ENCODE measurements at places on chromosomes 6 and 20. TPM values are rescaled to one million over a fixed set of nuclear protein-coding genes. Genes with fewer than 3 reads are reported as not detected.

Gene HAO1
- total RNA-seq, result not detected

Gene MTG2
- 37.7 TPM for total RNA-seq

Gene MYB
- total RNA-seq, result 18.4 TPM

Gene MEP1A
- total RNA-seq, result not detected

Gene UTRN
- 280 TPM for total RNA-seq

Gene HEY2
- total RNA-seq, result not detected

Gene CAP2
- not detected for total RNA-seq

Gene SLCO4A1
- total RNA-seq, result 41.9 TPM

DNA sequence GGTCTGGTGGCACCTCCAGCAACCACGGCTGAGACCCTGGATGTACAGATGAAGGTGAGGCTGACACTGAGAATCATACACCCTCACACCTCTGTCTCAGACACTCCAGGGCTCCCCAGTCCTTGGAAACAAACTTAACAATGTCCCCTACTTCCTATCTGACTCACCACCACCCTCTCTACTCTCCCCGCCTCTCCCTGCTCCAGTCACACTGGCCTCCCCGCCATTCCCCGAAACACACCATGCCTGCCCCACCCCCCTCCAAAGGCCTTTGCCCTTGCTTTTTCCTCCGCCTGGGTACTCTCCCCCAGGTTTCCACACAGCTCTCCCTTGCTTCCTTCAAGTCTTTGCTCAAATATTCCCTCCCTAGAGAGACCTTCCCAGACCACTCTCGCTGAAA lies 16.3 kb downstream of the BPI start:
- H3K36me3 ChIP-seq, result no peaks in the 10 kb centered on the region
- H3K27me3 ChIP-seq, result no peaks in the 10 kb centered on the region
- no peak overlapping the region for H3K27ac ChIP-seq
- no peak overlapping the region for H3K4me3 ChIP-seq
- H3K4me1 ChIP-seq, result no peaks in the 10 kb centered on the region

- no peaks in the 10 kb centered on the region for H3K4me1 ChIP-seq
- H3K4me3 ChIP-seq, result no peak overlapping the region
- H3K27me3 ChIP-seq, result no peaks in the 10 kb centered on the region
- no peak for DNase-seq
- H3K36me3 ChIP-seq, result no peaks in the 10 kb centered on the region
Measured at GRCh38 chr20:59322585-59323454, 22.4 kb downstream of the EDN3 start.

GRCh38 chr20:56237335-56237734 lies 11.2 kb upstream of the MC3R start:
- no peaks in the 10 kb centered on the region for H3K36me3 ChIP-seq
- H3K27ac ChIP-seq, result no peak overlapping the region

GRCh38 chr6:30570263-30570662 lies 979 bp upstream of the ABCF1 start:
- DNase-seq, result no peak
- no peaks in the 10 kb centered on the region for H3K36me3 ChIP-seq
- no peaks in the 10 kb centered on the region for H3K27me3 ChIP-seq
- H3K27ac ChIP-seq, result peak overlapping the region; percentile 98
- H3K4me1 ChIP-seq, result peaks cover 33% of the 10 kb centered on the region

DNA sequence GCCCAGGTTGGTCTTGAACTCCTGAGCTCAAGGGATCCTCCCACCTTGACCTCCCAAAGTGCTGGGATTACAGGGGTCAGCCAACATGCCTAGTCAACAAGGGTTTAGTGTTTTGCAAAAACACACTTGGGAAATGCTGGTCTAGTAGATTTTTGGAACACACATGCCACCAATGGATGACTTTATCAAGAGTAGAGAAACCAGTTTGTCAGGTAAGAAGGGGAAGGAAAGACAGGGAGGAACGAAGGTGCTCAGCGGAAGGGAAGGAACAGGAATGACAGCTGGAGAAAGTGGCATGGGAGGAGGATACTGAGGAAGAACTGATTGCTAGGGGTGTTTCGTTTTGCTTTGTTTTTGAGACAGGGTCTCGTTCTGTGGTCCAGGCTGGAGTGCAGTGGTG lies 15.6 kb upstream of the SEC63 start:
- H3K36me3 ChIP-seq, result no peaks in the 10 kb centered on the region
- H3K4me1 ChIP-seq, result no peaks in the 10 kb centered on the region
- H3K27ac ChIP-seq, result no peak overlapping the region
- no peaks in the 10 kb centered on the region for H3K27me3 ChIP-seq

DNA sequence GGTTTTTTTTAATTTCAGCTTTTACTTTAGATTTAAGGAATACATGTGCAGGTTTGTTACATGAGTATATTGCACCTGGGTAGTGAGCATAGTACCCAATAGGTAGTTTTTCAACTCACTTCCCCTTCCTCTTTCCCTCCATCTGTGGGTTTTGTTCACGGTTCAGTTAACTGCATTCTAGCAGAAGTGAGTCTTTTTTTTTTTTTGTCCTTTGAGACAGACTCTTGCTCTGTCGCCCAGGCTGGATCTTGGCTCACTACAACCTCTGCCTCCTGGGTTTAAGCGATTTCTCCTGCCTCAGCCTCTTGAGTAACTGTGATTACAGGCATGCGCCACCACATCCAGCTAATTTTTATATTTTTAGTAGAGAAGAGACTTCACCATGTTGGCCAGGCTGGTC lies 8.7 kb downstream of the UBR2 start:
- peaks cover 20% of the 10 kb centered on the region for H3K4me1 ChIP-seq
- DNase-seq, result no peak
- peaks cover 5% of the 10 kb centered on the region for H3K36me3 ChIP-seq
- no peak overlapping the region for H3K27ac ChIP-seq
- H3K27me3 ChIP-seq, result peaks cover 3% of the 10 kb centered on the region

DNA sequence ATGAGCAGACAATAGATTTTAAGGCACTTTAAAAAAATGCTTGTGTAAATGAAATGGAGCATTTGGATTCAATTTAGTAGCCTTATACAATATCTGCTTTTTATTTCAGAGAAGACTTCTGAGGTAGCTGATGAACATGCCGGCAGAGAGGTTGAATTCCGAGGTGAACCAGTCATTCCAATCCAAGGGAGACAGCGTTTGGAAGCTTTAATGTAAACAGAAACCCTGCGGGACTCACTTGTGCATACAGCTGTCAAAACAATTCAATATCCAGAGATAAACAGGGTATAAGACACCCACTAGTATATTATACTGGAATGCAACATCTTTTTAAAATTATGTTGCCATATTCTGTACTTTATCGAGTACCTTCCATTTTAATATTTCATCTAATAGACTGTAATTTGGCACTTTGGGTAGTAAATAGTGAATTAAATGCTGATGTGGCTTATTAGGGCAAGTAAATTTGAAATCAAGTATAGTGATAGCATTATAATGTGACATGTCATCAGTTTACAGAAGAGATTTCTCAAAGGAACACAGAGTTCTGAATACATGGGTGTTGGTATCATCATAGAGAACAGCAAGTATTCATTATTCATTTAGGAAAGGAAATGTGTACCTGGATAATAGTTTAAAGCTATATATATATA lies 347.7 kb downstream of the PRKN start:
- H3K4me3 ChIP-seq, result no peak overlapping the region
- H3K36me3 ChIP-seq, result no peaks in the 10 kb centered on the region
- H3K27ac ChIP-seq, result no peak overlapping the region
- H3K4me1 ChIP-seq, result no peaks in the 10 kb centered on the region
- H3K27me3 ChIP-seq, result no peaks in the 10 kb centered on the region

DNA sequence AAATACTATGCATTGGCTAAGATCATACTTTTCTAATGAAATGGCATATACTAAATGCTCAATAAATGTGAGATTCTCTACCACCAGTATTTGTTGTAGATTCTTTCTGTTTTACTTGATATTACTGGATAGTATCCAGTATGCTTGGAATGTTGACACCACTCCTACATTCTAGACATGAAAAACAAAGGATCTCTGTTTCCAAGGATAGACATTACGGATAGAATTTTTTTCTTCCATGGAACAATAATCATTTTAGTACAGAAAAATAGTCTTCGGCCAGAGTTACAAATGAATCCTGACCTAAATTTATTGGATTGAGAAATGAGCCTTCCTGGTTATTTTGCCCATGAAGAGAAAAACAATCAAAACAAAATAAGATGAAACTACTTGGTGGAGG lies 258.2 kb upstream of the NT5E start:
- no peaks in the 10 kb centered on the region for H3K36me3 ChIP-seq
- no peaks in the 10 kb centered on the region for H3K4me1 ChIP-seq

GRCh38 chr20:47878601-47879027 lies 93.3 kb upstream of the SULF2 start:
- H3K4me1 ChIP-seq, result no peaks in the 10 kb centered on the region
- no peaks in the 10 kb centered on the region for H3K36me3 ChIP-seq
- H3K27ac ChIP-seq, result no peak overlapping the region
- no peak for DNase-seq
- H3K4me3 ChIP-seq, result no peak overlapping the region

GRCh38 chr6:13303668-13304017 lies 24.7 kb downstream of the TBC1D7 start:
- peaks cover 68% of the 10 kb centered on the region for H3K36me3 ChIP-seq
- no peak for DNase-seq
- no peaks in the 10 kb centered on the region for H3K27me3 ChIP-seq
- H3K27ac ChIP-seq, result no peak overlapping the region

DNA sequence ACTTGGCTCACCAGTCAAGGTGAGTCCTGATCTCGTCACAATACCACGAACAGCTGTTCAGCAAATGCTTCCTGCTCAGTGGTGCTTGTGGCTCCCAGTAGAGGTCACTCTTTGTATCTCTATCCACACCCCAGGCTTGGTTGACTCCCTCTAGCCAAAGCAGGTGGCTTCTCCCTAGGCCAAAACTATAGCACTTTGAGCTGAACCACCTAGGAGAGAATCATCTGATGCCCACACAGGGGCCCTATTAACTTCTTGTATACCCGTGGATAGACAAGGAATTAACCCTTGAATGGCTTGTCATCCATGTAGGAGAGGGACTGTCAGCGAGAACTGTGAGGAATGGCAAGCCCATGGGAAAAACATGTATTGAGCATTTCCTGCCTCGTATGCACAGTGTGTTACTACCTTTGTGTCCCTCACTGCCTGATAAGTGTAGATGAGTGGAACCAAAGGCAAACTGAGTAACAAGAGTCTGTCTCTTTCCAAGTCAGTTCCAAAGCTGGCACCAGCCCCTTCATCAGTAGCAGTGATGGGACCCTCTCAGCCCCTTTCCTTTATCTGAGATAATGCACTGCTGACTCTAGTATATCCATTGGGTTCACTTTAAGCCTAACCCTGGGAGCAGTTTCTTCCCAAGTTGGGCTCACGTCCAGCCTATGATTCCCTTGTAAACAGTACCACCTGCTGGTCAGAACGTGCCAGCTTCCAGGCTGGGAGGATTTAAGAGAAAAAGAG lies 42.5 kb downstream of the EIF2S2 start:
- DNase-seq, result peak; percentile 51
- peak overlapping the region; percentile 22 for H3K27ac ChIP-seq
- no peak overlapping the region for H3K4me3 ChIP-seq
- H3K27me3 ChIP-seq, result no peaks in the 10 kb centered on the region
- H3K4me1 ChIP-seq, result peaks cover 5% of the 10 kb centered on the region

DNA sequence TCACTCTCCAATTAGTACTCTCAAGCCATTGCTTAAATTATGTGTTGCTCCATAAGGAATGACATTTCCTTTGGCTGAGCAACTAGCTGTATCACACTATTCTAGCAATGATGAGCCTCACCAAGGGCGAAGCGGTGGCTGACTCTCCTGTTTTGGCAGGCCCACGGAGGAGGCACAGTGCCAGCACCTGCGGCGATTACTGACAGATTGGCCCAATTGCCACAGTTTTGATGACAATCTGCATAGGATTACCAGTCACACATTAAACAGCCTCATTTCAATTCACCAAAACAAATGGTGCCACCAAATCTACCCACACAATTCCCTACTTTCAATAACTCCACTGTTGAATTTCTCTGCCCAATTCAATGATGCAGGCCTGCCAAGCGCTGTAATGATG lies 286.9 kb downstream of the PTPRK start:
- H3K36me3 ChIP-seq, result no peaks in the 10 kb centered on the region
- no peak overlapping the region for H3K4me3 ChIP-seq
- H3K27me3 ChIP-seq, result no peaks in the 10 kb centered on the region
- H3K27ac ChIP-seq, result no peak overlapping the region
- no peak for DNase-seq

DNA sequence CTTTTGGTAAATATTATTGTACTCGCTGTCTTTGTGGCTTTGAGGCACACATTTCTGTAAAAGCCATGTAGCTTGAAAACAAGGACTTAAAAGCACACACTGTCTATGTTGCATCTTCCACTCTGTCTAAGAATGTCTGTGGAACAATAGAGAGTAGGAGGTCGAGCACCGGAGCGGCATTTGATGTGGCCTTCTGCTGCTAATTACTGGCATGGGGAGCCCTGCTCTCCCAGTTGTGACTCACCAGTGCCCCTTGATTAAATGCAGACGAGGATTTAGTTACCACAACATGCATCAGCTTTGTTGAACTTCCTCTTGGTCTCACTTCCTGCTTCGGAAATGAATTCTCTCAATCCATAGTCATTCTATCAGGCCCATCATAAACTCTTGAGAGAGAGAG lies 680.7 kb upstream of the SLC35B3 start:
- no peaks in the 10 kb centered on the region for H3K4me1 ChIP-seq
- no peak overlapping the region for H3K4me3 ChIP-seq
- no peak for DNase-seq
- H3K27me3 ChIP-seq, result no peaks in the 10 kb centered on the region

DNA sequence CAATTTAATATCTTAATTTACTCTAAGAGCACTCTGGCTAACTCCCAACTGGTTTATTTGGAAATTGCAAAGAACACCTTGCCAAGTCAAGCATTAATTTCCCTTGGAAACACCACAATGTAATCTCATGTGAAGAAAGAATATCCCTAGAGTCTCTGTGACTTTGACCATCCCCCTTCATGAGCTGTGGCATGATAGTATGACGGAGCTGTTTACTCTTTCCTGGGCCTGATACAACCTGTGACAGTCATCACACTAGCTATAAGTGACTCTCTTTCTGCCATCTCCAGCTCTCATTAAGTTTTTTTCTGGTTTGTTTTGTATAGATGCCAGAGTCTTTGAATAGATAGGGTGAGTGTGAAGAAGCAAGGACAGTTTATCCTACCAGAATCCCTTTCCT lies 470.3 kb upstream of the JARID2 start:
- no peaks in the 10 kb centered on the region for H3K36me3 ChIP-seq
- DNase-seq, result no peak
- no peak overlapping the region for H3K4me3 ChIP-seq
- H3K4me1 ChIP-seq, result no peaks in the 10 kb centered on the region
- H3K27ac ChIP-seq, result no peak overlapping the region

GRCh38 chr6:39213195-39213920 lies 15.9 kb downstream of the KCNK5 start:
- H3K27me3 ChIP-seq, result no peaks in the 10 kb centered on the region
- no peak for DNase-seq

DNA sequence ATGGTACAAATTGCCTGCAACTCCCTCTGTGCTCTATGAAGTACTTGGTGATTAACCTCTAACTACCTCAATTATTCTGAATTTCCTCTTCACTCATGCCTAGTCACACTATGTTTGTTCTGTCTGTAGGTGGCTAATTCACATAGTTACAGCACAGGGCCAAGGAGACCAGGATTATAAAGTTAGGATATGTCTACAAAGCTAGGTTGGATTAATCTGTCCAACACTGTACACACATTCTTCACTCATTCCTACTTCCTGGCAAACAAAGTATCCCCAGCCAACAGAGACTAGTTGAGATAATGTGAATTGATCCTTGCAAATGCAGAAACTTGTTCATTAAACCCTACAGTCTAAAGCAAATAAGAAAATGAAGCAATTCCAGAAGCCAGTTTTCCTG lies 269.8 kb downstream of the HACE1 start:
- DNase-seq, result no peak
- H3K27me3 ChIP-seq, result no peaks in the 10 kb centered on the region
- H3K4me3 ChIP-seq, result no peak overlapping the region
- no peaks in the 10 kb centered on the region for H3K4me1 ChIP-seq

Measured in naive thymus-derived CD4-positive, alpha-beta T cell (primary cell).